ENCODE measurements at places on chromosomes 7 and 10.

DNA sequence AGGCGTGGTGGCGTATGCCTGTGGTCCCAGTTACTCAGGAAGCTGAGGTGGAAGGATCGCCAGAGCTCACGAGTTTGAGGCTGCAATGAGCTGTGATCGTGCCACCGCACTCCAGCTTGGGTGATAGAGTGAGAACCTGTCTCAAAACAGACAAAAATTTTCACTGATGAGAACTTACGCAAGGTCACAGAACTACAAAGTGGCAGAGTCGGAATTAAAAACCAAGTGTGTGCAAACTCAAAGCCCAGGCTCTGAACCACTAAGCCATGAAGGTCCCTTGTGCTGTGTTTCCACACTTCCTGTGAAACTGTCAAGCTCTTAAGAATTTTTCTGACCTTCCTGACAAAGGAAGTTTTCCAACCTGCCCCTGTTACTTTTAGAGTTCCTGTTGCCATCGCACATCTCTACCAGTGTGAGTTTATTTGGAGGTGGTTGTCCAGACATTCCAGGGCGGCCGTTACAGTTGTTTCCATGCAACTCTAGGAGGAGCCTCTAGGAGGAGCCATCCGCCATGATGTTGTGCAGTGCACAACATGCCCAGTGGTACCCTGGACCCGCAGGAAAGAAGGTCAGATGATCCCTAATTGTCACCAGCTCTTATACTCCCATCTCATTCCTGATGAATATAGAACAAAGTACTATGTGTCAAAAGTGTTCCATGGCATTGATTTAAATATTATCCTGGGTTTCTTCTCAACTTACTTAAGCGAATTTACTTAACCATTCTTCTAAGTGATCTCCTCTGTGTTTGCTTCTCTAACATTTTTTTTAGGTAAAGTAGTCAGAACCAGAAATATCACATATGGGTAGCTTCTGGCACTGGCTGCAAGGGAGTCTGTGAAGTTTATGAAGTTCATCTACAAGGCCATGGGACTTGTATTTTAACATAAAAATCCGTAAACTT lies 49.0 kb upstream of the LYZL1 start:
- no peak for DNase-seq

DNA sequence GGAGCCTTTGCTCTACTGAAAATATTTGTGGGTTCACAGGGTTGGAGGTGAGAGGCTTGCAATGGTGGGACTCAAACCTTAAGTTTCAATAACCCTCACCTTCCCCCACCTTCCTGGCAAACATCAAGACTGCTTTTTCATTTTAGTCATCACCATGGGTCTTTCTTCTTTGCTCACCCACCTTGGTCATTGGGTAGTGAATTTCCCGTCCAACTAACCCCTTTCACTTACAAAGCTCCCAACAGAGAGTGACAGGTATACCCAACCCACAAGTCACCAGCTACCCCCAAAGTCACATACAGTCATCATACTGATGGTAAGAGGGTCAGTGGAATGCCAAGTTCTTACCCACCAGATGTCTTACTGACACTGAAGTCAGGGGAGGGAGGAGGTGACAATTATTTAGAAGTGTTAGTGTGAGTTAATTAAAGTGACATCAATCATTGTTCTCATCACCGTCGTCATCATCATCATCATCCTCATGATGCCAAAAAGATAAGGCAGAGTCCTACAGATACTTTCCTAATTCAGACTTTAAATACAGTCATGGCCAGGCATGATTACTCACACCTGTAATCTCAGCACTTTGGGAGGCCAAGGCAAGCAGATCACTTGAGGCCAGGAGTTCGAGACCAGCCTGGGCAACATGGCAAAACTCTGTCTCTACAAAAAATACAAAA lies 49.0 kb downstream of the PIK3AP1 start:
- DNase-seq, result no peak

GRCh38 chr10:129040377-129040776 lies 426.7 kb upstream of the MGMT start:
- DNase-seq, result no peak

- DNase-seq, result peak; percentile 56
Observed at GRCh38 chr10:91974960-91975359, 51.4 kb downstream of the BTAF1 start.

DNA sequence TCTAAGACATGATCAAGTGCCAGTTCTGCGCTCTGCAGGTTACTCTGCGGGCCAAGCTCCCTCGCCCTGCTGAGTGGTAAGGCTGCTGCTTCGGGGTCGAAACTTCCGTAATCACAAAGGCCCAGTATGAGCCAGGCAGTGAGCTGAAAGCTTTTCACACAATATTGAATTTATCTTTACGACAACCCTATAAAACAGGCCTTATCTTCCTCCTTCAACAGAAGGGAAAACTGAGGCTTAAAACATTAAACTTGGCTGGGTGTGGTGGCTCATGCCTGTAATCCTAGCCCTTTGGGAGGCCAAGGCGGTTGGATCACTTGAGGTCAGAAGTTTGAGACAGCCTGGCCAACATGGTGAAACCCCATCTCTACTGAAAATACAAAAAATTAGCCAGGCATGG lies 83.3 kb downstream of the FAM107B start:
- DNase-seq, result no peak
